GM04504 (cell line): ENCODE measurements at places on chromosomes 4 and X.
A peak's percentile ranks its signal among the peaks of the same experiment; 100 is the strongest.

- DNase-seq = peak; percentile 74
Observed at GRCh38 chr4:186845137-186845842, 121.6 kb upstream of the FAT1 start.

GRCh38 chrX:41118156-41118555 lies 32.9 kb downstream of the USP9X start:
- DNase-seq = no peak

DNA sequence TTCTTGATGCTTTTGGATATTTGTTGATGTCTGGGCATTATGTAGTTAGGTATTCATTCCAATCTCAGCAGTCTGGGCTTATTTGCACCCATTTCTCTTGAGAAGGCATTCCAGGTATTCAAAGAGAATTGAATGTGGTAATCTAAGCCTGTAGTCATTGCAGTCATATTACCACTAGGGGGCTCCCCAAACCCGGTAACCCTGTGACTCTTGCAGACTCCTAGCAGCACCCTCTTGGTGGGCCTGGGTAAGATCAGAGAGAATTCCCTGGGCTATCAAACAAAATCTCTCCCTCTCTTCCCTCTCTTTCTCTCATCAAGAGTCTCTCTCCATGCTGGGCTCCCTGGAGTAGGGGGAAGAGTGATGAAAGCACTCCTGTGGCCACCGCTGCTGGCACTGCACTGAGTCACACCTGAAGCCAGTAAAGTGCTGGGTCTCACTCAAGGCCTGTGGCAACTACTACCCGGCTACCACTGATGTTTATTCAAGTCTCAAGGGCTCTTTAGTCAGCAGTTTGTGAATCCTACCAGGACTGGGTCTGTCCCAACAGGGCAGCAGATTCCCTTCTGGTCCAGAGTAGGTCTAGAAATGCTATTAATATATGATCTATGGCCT lies 187.7 kb upstream of the NUDT10 start:
- no peak for DNase-seq

GRCh38 chr4:112523008-112523721 lies 7.2 kb upstream of the NEUROG2 start:
- DNase-seq = no peak

DNA sequence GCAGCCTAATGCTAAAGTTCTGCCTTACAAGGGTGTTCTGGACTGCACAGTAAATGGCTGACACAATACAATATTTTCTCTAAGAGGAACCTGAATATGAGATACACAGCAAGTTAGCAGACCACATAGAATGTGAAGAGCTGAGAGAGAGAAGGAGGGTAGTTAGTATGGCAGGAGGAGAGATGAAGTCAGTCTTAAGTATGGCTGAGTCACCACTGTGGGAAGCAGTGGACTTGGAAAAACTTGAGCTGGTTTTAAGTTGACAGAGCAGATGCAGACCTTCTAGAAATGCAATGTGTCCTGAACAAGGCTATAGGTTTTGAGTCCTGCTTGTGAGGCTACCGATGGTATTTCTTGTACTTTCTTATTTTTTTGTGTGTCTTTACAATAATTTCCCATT lies 172.5 kb downstream of the SH2D1A start:
- DNase-seq = no peak

GRCh38 chr4:158193171-158193749 lies 17.0 kb upstream of the TMEM144 start:
- no peak for DNase-seq

DNA sequence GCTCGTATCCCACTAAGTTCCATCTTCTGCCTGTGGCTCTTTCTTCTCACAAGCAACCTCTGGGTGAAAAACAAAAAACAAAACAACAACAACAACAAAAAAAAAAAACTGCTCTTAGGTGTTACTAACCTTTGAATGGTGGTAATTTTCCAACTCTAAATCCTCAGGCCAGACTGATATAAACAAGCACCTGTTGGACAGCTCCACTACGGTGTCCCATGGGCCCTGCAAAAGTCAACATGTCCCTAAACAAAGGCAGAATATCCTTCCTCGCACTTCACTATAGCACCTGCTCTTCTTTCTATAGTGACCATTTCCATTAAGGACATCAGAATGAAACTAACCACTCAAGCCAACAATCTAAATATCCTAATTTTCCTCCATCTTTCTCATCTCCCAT lies 54.6 kb upstream of the PARM1 start:
- DNase-seq = no peak

- DNase-seq = no peak
Observed at GRCh38 chr4:128358913-128359279, 71.3 kb upstream of the PGRMC2 start.

- DNase-seq = no peak
Observed at GRCh38 chrX:39017077-39017476, 215.8 kb downstream of the MID1IP1 start.

GRCh38 chr4:107854356-107855022 lies 29.8 kb downstream of the SGMS2 start:
- peak; percentile 42 for DNase-seq

DNA sequence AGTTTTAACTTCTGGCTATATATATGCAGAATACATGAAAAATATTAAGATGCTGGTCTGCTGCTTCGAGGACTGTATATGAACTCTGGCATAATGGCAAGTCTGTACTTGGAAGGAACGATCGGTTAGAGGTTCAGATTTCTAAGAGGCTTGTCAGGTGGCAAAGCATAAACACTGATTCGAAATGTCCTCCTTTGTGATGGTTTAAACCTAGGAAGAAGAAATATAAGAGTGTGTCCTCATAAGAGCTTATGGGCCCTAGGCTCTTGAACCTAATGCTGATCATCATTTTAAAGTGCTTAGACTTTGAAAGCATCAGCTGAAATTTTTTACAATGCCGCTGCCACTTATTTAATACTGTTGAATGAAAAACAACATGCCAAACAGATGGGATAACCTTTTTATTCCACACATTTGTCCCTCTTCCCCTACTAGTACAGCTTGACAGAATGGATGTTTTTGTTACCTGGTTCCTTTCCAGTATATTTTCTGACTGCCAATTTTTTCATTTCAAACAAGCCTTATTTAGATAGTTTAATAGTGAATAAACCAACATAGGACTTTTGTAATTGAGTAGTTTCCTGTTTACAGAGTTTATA lies 8.8 kb downstream of the SPRY1 start:
- DNase-seq = no peak

- DNase-seq = no peak
Observed at GRCh38 chr4:139015948-139016471, 429 bp downstream of the NOCT start.

- no peak for DNase-seq
Observed at GRCh38 chr4:76250962-76251361, 559 bp upstream of the FAM47E start.

- DNase-seq = no peak
Observed at GRCh38 chr4:87982036-87982435, 6.5 kb downstream of the SPP1 start.

DNA sequence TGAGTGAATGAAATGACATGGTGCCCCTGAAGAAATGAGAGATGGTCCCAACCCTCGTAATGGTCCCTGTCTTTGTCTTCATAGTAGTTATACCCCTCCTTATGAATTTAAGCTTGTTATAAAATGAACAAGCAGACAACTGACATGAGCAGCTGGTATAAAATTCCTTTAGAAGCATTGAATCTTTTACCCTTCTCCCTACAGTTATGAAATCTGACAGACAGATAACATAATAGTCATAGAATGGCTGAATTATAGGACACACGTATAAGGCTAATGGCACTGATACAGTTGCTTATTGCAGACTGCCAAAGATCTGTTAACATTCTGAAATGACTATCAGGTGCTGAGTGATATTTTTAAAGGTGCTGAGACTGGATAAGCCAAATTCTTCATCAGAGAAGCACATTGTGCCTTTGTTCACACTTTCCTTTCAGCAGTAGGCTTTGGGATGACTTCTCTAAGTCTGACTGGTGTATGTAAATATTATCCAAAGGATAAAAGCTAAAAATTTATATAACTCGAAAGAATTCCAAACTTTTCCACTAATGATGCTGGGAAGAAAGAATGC lies 47.4 kb upstream of the PDGFC start:
- DNase-seq = no peak

DNA sequence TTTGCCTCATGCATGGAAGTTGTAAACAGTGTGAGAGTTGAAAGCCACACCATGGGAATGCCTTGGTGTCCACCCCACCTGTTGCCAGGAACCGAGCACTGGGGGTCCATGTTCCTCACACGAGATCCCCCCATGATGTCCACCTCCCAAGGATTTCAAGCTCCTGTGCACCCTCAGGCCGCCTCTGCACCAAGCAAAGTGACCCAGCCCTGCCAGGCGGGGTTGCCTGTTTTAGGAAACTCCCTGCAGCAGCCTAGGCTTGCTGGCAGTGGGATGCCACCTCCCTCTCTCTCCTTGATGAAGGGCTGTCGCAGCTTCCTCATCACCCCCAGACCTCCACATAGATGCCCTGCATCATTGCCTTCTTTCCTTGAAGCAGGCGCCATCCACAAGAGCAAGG lies 82.8 kb downstream of the GPR143 start:
- DNase-seq = no peak

DNA sequence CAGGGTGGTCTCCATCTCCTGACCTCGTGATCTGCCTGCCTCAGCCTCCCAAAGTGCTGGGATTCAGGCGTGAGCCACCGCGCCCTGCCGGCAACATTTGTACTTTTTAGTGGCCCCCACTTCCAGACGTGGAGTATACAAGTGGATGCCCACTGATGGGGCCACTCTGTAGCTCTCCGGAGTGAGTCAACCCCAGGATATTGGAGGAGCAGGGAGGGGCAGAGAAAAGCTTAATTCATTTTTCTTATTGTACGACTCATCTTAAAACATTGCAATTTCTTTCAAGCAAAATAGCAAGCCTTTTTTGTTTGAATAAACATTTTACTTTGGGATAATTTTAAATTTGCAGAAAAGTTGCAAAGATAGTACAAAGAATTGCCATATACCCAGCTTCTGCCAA lies 34.6 kb downstream of the FAM9C start:
- no peak for DNase-seq

GRCh38 chr4:6232836-6233785 lies 32.8 kb upstream of the JAKMIP1 start:
- no peak for DNase-seq

- no peak for DNase-seq
Observed at GRCh38 chr4:173507471-173508385, 22.3 kb downstream of the HAND2 start.

- no peak for DNase-seq
Observed at GRCh38 chr4:2935762-2936743, 27.2 kb downstream of the NOP14 start.

DNA sequence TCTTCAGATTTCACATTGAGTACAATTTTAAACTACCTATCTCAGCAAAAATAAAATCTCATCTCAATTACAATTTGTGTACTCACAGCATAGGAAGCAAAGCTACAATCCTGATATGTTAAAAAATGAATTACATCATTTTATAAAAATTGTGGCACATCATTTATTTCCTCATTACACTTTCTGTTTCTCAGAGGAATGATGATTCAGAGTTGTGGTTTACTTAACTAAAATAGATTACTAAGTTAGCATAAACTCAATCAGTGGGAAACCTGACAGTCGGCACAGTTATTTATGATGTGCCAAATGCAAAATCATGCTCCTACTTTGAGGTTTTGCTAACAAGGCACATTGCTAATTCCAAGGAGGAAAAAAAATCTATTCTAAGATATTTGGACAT lies 325.0 kb downstream of the FBXO8 start:
- peak; percentile 3 for DNase-seq

DNA sequence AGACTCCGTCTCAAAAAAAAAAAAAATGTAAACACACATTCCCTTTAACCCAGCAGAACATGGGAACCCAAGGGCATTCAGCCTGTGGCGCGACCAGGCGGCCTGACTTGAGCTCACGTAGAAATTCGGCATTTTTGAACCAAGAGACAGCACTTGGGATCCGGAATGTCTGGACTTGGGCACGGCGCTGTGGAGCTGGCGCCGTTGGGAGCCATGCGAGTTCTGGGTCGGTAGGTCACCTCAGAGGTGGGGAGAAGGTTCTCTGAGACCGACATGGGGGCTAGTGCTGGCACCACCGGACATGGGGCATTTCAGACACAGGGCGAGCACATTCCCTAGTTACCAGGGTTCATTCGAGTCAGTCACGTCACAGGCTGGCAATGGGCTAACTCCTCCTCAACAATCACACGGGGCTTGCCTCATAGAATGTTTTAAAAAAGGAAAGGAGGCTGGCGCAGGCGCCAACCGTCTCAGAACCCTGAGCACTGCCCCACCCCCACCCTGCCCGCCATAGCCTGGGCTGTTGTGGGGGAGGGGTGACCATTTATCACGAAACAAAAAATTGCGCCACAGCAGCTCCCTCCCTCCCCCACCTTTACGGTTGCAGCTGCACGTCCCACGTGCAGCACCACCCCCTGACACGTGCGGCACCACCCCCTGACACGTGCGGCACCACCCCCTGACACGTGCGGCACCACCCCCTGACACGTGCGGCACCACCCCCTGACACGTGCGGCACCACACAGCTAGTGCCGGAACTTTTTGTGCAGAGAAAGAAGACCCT lies at the start of gene TEX28:
TSS of gene TEX28 (minus strand) at position 334 of the 784 bp plus-strand sequence. CDS start 3,007 bp downstream, outside the sequence.
- no peak for DNase-seq

GRCh38 chr4:27789773-27790172 lies 929.1 kb downstream of the STIM2 start:
- DNase-seq = no peak

DNA sequence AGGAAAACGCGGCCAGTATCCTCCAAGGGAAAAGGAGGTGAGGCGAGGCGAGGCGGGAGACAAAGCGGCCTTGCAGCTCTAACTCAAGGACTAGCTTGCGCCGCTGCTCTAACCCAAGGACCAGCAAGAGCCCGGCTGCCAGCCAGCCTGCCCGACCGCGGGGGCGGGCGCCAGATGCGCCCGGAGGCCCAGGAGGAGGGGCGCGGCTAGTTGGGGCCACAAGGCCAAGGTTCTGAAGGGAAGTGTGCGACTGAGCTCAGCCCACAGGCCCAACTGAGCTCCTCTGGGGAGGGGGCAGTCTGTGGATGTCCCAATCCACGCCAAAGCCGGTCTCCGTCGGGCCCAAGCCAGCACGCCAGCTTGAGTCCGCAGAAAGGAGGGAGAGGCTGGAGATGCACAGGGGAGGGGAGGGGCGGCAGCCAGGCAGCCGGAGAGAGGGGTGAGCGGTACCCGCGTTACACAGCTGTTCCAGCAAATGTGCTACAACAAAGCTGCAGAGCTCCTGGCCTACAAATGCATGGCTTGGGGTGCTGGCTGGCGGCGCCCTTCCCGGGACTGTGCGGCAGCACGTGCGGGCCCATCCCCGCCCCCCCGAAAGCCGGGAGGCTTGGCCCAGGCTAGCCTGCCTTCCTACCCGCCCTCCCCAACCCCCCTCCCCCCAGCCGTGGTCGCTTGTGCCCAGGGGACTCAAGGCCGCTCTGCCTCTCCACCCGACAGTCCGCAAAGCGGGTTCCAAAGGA lies 637 bp downstream of the AMER1 start:
- DNase-seq = no peak

DNA sequence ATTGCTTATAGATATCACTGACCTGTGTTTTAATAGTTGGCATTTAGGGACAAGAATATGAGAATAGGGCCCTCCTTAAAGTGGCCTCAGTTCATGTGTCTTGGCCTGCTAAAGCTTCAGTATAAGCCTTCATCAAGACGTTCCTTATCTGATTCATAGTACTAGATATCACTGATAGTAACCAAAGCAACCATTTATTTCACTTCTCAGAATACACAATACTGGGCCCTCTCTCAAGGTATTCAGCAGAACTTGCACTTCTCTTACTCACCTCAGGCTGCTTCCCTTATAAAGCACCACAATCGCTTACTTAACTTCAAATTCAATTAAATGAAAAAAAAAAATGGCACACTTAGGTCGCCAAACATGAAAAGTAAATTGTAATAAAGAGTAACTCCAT lies 259.4 kb upstream of the PCDH7 start:
- no peak for DNase-seq

GRCh38 chrX:9163214-9163709 lies 129.3 kb upstream of the FAM9B start:
- DNase-seq = no peak

GRCh38 chr4:135072553-135072952 lies 871.0 kb upstream of the PABPC4L start:
- no peak for DNase-seq
